Sciatic nerve (tissue), 2 donors: ENCODE measurements at places on chromosomes 1 and 21. TPM values are rescaled to one million over a fixed set of nuclear protein-coding genes. Genes with fewer than 3 reads are reported as not detected.

Gene OR14K1
- not detected for total RNA-seq

DNA sequence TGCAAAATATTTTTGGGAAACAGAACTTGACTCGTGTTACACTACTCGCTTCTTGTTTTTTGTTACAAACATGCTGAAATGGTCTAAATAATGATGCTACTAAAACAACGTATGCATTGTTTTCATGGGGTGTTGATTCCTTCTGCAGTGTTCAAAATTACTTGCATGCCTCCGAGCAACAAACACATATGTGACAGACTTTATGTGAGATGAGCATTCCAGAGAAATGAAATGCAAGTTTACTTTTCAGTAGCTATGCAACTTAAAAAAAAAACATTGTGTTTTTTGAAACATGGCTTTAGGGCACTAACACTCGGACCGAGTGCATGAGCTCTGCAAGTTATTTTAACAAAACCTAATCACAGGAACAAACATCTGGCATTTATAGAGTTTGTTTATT lies 84.8 kb downstream of the CAMTA1 start:
- no peak for DNase-seq

DNA sequence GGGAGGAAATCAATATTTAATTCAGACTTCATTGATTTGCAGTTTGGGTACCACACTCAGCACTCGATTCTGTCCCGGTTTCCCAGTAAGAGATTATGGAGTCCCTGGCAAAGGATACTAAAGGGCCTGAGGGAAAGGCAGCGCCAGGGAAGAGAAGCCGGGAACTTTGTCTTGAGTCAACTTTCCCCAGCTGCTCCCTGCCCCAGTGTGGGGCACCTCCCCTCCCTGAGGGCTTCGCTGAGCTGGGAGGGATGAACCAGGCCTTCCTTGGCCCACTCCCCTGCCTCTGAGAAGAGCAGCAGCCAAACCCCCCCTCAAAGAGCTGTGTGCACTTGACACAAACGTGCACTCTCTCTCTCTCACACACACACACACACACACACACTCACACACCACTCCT lies 32.6 kb downstream of the OPTC start:
- no peak for DNase-seq

DNA sequence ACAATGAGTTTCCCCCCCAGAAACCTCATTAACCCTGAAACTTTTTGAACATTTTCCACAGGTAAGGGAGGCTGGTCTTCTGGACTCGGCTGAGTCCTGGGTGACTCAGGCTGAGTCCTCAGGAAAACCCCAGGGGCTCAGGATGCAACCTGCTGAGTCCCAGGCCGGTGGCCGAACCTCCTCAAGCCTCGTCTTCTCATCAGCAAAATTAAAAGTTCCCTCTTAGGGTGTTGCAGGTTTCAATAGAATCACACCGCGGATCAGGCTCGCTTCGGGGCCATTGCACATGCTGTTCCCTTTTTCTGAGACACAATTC lies 35.0 kb upstream of the GRHL3 start:
- no peak for DNase-seq

Gene COL24A1
- 6.1 TPM for total RNA-seq

DNA sequence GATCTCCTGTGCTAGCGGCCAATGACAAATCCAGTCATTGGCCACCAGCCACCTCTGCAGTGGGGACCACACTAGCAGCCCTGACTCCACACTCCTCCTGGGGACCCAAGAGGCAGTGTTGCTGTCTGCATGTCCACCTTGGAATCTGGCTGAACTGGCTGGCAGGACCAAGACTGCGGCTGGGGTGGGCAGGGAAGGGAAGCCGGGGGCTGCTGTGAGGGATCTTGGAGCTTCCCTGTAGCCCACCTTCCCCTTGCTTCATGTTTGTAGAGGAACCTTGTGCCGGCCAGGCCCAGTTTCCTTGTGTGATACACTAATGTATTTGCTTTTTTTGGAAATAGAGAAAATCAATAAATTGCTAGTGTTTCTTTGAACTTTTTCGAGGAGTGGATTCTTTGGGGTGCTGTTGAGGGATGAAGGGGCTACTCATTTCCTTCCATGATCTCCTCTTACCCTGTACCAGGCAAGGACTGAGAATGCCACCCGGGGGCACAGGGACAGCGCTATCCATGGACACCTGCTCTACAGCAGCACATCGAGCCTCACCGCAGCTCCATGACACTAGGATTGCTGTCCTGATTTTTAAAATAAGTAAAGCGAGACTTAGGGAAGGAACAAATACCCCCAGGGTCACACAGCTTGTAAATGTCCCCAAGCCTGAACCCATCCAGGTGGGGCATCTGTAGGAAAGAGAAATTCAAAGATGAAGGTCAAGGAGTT lies 44.7 kb downstream of the TNNT2 start:
- DNase-seq = no peak
